ENCODE measurements at places on chromosomes 3 and 15. TPM values are rescaled to one million over a fixed set of nuclear protein-coding genes. Genes with fewer than 3 reads are reported as not detected.

Gene SENP7
- 20.1 TPM for polyA plus RNA-seq

Gene ANKRD34C
- polyA plus RNA-seq, result 4.0 TPM

Gene ZKSCAN7
- polyA plus RNA-seq, result 2.7 TPM

Gene SPTBN5
- 0.79 TPM for polyA plus RNA-seq

Gene AGBL1
- not detected for polyA plus RNA-seq

Gene KLHL40
- not detected for polyA plus RNA-seq

Gene INSYN1
- polyA plus RNA-seq, result 1.6 TPM

Gene LACTB
- polyA plus RNA-seq, result 3.1 TPM

Gene ZNF770
- polyA plus RNA-seq, result 83.9 TPM

Gene ARHGAP11A
- 1.3 TPM for polyA plus RNA-seq

Gene HACL1
- polyA plus RNA-seq, result 4.2 TPM

Gene CCR3
- polyA plus RNA-seq, result not detected

Gene CKMT1B
- 92.8 TPM for polyA plus RNA-seq

Gene SEMA5B
- 0.42 TPM for polyA plus RNA-seq

Gene EPHA6
- 2.6 TPM for polyA plus RNA-seq

Gene ANXA2
- polyA plus RNA-seq, result 11.5 TPM

Gene KCNAB1
- 479 TPM for polyA plus RNA-seq

Gene GOLGA8G
- not detected for polyA plus RNA-seq

Gene LMOD3
- 0.32 TPM for polyA plus RNA-seq

Gene PLSCR1
- polyA plus RNA-seq, result 32.4 TPM

Gene GUCA1C
- polyA plus RNA-seq, result not detected

Gene UBA3
- 110 TPM for polyA plus RNA-seq

Gene IDH2
- 1.9 TPM for polyA plus RNA-seq

Gene TRH
- polyA plus RNA-seq, result not detected

Gene HRG
- polyA plus RNA-seq, result not detected

Gene SLC9C1
- polyA plus RNA-seq, result not detected

Gene GP9
- polyA plus RNA-seq, result not detected

Gene PSTPIP1
- not detected for polyA plus RNA-seq

Gene CNTN3
- polyA plus RNA-seq, result 300 TPM

Gene CHL1
- polyA plus RNA-seq, result 62.3 TPM

Gene NOX5
- not detected for polyA plus RNA-seq

Gene HCN4
- polyA plus RNA-seq, result 4.7 TPM

Gene FBN1
- polyA plus RNA-seq, result 2.4 TPM
